SK-MEL-5 (cell line): ENCODE measurements at places on chromosomes 16 and 17.

- DNase-seq: peak; percentile 31
These were observed 15.7 kb downstream of the SLC52A1 start for GRCh38 chr17:5019475-5019956.

DNA sequence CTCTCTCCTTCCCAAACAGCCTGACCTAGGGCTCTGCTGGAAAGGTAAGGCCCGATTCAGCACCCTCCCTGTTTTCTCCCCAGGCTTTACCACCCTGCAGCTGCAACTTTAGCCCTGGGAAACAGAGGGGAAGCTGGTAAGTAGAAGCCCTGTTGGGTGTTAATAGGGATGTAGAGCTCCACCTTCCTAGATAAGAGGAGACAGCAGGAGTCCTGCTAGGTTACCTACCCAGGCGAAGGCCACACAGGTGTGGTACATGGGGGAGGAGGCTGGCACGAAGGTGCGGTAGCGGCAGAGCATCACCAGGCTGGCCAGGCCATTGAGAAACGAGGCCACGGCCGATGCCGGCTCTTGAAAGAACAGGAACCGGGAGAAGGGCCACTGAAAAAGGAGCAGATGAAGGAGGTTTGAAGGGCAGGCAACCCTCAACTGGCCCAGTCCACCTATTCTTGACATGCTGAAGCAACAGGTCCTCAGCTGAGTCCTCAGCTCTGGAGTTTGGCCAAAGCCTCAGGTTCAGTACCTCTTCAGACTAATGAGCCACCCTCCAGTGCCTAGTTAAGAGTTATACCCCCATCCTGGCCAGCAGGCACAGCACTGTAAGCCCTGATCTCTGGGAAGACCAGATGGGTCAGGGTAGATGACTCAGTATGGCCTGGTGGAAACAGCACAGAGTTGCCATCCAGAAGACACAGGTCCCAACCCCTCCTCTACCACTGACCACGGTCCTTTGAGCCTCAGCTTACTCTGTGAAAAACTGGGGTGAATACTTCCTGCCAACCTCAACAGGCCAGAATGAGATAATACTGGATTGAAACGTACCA is 3.3 kb downstream of the PGAP3 start:
- no peak for DNase-seq

GRCh38 chr17:48724251-48725003 is 1.4 kb downstream of the PRAC2 start:
- DNase-seq: peak; percentile 71

DNA sequence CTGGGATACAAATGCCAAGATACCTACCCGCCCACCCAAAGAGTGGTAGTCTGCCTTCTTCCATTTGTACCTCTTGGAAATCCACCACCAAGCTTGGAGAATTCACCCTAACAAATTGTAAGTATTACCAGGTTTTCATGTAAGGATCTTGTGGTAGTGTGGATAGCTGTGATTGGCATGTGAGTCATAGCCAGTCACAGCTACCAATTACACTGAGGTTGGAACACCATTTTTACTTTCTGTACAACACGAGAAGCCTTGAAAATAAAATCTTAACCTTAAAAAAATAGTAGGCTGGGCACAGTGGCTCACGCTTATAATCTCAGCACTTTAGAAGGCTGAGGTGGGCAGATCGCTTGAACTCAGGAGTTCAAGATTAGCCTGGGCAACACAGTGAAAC is 18.5 kb upstream of the SLC35G3 start:
- DNase-seq: no peak

DNA sequence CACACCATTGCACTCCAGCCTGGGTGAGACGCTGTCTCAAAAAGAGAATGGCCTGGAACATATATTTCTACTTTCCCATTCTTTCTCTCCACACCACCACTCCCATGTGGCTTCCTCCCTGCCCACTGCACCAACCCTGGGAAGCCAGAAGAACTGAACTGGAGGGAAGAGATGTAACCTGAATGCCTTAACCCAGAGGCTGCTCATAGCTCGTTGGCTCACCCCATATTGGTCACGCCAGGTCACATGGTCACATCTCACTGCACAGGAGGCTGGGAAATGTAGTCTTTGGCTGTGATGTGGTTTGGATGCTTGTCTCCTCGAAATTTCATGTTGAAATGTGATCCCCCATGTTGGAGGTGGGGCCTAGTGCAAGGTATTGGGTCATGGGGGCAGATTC is 5.9 kb upstream of the DNAH17 start:
- DNase-seq: peak; percentile 83

DNA sequence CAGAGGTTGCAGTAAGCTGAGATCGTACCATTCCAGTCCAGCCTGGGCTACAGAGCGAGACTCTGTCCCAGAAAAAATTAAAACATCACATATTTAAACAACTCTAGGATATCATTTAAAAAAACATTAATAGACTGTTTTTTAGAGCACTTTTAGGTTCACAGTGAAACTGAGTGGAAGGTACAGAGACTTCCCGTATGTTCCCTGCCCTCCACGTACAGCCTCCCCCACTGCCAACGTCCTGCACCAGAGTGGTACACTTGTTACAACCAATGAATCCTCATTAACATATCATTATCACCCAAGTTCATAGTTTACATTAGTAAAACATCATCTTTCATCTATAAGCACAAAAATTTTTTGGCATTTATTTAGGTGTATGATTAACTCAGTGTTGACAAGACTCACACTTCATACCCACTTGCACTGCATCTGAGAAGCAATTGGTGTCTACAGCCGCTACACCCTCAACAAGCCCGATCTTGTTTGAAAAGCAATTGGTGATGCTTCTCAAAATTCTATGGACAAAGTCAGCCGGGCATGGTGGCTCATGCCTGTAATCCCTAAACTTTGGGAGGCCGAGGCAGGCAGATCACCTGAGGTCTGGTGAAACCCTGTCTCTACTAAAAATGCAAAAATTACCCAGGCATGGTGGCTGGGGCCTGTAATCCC is 39.9 kb upstream of the STH start:
- DNase-seq: no peak

DNA sequence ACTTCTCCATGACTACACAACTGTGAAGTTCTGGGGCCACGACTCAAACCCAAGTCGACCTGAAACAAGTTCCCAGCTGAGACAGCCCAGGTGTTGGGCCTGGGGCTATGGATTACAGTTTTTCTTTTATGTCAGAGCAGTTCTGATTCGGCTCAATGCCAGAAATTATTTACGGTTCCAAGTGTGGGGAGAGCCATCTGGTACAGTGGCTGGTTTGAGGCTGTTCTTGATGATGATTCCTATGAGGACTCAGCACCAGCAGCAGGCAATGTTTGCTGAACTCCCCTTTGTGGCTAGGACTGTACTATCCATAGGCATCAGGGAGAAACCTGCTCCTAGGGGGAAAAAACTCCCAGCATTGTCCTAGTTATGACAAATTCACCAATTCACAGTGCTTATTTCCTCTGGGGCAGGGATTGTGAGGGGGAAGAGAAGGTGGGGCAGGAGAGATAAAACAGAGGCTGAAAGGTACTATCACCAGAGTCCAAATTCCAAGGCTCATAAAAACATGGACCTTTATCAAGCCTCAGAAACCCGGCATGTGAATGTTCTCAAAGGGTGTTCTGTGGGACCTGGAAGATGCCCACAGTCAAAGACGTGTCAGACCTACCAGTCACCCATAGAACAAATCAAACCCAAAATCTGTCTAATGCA is 18.2 kb upstream of the CMTM4 start:
- DNase-seq: no peak

DNA sequence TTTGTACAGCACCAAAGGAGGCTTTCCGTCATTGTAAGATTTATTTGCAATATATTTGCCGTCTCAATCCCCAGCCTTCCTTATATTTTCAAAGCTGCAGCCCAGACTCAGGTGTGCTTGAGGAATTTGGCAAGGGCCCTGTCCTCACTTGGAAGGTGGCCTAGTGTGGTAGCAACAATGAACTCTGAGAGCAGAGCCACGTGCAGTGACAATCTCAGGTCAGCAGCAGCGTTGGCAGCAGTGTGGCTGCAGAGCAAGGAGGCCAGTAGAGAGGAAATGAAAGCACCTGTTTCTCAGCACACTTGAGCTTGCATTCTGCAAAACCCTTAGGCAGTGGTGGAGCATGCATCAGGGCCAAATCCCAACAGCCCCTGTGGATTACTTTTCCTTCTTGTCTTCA is 613.5 kb downstream of the RBFOX1 start:
- no peak for DNase-seq

DNA sequence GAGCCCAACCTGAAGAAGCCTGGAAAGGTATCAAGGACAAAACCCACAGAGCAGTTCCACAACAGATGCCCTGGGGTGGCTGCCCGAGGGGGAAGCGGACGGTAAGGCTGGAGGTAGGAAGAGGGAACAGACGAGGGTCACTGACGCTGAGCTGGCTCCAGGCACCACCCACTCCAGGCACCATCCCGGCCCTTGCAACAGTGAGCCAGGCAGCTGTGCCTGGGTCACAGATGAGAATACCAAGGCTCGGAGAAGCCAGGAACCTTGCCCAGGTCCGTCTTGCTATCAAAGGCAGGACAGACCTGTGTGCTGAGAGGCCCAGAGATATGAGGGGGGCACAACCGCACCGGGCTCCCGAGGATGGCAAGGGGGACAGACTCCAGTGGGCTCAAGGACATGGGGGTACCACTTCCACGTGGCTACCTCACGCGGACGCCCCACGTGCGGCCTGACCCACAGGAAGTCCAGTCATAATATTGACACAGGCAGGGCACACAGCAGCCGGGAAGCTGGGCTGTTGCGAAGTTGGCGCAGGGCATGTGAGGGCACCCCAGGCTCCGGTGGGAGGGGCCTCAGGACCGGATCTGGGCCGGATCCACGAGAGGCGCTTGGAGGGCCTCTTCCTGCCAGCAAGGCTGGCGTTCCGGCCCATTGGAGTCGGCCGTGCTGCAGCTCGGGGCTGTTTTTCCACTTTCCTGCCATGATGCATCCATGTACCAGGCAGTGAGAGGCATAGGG is 29.9 kb downstream of the PEMT start:
- no peak for DNase-seq

GRCh38 chr17:16929035-16929680 is 42.8 kb downstream of the TNFRSF13B start:
- DNase-seq: no peak

GRCh38 chr16:47477679-47478078 is 16.5 kb downstream of the PHKB start:
- no peak for DNase-seq

DNA sequence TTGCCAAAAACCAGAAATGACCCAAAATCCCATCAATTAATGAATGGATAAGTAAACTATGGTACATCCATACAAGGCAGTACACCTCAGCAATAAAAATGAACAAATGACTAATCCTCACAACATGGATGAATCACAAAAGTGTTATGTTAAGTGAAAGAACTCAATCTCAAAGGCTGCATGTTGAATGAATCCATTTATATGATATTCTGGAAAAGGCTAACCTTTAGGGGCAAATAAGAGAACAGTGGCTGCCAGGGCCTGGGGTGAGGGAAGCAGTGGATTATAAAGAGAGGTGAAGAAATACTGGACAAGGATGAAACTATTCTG is 46.1 kb upstream of the MSI2 start:
- peak; percentile 54 for DNase-seq

- DNase-seq: peak; percentile 78
These were observed 167.5 kb downstream of the RAB11FIP4 start for GRCh38 chr17:31558748-31559583.

- no peak for DNase-seq
These were observed 3.3 kb downstream of the DDX5 start for GRCh38 chr17:64502809-64503208.

GRCh38 chr16:56286809-56287208 is 95.5 kb downstream of the GNAO1 start:
- DNase-seq: no peak

DNA sequence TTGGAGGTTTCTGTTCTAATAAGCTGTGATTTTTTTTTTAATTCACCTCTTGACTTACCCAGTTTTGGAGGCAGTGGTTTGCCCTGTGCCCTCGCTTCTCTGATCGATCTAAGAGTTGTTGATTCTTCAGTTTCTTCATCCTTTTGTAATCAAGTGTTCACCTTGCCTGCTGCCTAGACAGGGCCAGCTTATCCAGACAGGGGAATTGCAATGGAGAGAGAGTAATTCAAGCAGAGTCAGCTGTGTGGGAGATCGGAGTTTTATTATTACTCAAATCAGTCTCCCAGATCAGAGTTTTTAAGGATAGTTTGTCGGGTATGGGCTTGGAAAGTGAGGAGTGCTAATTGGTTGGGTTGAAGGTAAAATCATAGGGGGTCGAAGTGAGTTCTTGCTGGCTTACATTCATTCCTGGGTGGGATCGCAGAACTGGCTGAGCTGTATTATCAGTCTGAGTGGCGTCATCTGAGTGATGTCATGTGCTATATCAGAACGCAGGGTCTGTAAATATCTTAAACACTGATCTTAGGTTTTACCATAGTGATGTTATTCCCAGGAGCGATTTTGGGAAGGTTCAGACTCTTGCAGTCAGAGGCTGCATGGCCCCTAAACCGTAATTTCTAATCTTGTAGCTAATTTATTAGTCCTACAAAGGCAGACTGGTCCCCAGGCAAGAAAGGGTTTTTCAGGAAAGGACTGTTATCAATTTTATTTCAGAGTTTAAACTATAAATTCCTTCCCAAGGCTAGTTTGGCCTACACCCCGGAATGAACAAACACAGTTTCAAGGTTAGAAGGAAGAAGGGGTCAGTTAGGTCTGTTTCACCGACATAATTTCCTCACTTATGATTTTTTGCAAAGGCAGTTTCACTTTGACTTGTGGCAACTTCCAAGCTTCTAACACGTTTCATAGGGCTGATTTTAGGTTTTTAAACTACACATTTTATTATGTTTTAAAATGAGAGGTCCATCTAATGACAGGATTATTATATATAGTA is 21.5 kb upstream of the KCNJ16 start:
- DNase-seq: no peak

DNA sequence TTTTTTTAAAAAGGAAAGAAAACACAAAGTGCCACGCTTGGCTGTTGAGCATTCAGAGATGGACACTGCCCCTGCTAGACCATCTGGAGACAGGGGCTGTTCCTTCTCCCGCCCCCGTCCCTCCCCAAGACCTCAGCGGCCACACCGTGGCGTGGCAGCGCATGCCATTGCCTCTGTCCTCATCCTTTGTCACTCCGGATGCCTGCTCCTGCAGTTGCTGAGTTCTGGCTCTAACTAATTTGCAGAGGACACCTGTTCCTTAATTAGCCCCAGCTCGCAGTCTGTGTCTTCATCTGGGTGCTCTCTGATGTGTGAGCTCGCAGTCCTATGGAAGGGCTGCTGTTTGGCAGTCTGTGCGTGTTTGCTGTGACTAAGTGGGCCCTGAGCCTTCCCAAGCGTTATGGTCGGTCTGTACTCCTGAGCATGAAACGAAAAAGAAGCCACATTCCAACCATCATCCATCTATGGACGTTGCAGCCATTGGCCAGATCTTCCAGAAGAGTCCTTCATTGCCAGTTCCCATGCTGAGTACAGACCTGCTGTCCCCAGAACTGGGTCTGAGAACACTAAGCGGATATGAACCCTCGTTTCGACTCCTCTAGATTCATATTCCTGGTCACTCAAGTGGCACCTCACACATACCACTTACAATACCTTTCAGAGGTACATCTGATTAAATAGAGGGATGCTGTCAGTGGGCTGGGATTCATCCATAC is 40.9 kb upstream of the NAT9 start:
- no peak for DNase-seq
